Lung (tissue), 17 donors: ENCODE measurements at places on chromosomes 3 and 15. TPM values are rescaled to one million over a fixed set of nuclear protein-coding genes. Genes with fewer than 3 reads are reported as not detected.

GRCh38 chr3:79162653-79163052 lies 605.1 kb downstream of the ROBO1 start:
- no peak overlapping the region for H3K27ac ChIP-seq
- no peak overlapping the region for H3K4me3 ChIP-seq
- no peaks in the 10 kb centered on the region for H3K36me3 ChIP-seq
- H3K4me1 ChIP-seq: no peaks in the 10 kb centered on the region
- no peaks in the 10 kb centered on the region for H3K27me3 ChIP-seq

DNA sequence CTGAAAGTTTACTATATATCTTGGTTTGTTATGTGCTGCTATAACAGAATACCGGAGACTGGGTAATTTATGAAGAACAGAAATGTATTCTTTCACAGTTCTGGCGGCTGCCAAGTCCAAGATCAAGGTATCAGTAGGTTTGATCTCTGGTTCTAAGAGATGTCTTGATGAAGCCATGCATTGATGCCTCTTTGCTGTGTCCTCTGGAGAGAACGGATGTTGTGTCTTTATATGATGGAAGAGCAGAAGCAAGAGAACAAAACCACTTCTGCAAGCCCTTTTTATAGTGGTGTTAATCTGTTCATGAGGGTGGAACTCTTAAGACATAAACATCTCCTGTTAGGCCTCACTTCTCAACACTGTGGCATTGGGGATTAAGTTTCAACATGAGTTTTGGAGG lies 62.7 kb downstream of the TCF12 start:
- DNase-seq: no peak
- no peak overlapping the region for H3K27ac ChIP-seq
- no peaks in the 10 kb centered on the region for H3K36me3 ChIP-seq
- H3K4me1 ChIP-seq: no peaks in the 10 kb centered on the region
- H3K4me3 ChIP-seq: no peak overlapping the region
- H3K27me3 ChIP-seq: no peaks in the 10 kb centered on the region

Gene CCR5
- 16.6 TPM for polyA plus RNA-seq

Gene SLITRK3
- polyA plus RNA-seq: 0.02 TPM

Gene NOX5
- polyA plus RNA-seq: 0.03 TPM

Gene ATP8B4
- polyA plus RNA-seq: 1.6 TPM

DNA sequence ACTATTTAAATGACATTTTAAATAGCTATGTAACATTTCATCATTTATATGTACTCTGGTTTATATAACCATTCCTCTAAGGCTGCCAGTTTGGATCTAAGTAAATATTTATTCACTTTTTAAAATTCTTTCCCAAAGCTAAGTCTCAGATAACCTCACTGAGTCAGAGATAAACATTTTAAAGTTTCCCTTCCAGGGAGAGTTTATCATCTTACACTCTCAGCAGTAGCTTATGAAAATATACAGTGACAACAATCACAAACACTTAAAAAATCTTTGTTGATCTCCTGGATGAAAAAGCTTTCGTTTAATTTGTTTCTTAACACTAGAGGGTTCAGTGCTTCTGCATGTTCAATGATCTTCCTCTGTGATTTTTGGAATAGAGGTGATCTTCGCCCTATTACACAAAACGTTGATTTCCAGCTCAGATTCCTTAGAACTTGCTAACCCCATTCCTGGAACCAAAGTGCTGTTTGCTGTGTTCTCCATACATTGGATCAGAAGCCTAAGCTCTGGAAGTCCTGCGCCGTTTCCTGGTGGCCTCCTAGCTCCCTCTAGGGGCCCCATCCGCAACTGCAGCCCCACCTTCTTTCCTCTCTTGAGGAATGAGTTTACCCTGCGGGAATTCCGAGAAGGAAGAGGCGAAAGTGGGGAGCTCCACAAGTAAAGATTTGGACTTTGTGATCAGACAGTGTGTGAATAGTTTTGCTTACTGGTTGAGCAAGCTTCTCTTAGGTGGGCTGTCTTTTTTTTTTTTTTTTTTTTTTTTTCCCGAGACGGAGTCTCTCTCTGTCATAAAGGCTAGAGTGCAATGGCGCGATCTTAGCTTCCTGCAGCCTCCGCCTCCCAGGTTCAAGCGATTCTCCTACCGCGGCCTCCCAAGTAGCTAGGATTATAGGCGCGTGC lies 29.3 kb upstream of the SACM1L start:
- H3K4me3 ChIP-seq: no peak overlapping the region
- H3K27ac ChIP-seq: no peak overlapping the region
- no peaks in the 10 kb centered on the region for H3K36me3 ChIP-seq
- no peaks in the 10 kb centered on the region for H3K27me3 ChIP-seq
- H3K4me1 ChIP-seq: peaks cover 5% of the 10 kb centered on the region
- peak; percentile 90 for DNase-seq

DNA sequence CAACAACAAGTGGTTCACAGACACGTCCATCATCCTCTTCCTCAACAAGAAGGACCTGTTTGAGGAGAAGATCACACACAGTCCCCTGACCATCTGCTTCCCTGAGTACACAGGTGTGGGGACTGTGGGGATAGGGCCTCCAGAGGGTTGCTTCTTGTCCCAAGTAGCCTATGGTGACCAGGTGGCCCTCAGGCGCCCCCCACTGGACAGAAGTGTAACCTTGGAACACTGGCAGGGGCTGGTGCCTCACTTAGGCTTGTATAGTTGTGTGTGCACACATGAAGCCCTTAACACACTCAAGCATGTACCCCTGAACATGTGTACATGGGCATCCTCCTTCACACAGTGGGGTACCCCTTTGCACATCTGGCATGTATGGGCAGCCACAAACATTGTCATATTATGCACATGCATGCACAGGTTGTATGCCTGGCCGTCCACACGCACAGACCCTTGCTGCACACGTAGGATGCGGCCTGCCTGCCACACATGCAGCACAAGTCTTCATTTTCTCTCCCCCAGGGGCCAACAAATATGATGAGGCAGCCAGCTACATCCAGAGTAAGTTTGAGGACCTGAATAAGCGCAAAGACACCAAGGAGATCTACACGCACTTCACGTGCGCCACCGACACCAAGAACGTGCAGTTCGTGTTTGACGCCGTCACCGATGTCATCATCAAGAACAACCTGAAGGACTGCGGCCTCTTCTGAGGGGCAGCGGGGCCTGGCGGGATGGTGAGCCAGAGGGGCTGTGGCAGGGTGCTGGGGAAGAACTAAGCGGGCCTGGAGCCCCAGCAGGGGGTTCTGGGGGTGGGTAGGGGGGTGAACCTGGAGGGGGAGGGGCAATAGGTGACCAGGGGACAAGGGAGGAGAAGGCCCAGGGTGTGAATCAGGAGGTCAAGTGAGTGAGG lies 11.7 kb upstream of the SEMA3B start:
- H3K4me3 ChIP-seq: no peak overlapping the region
- no peak for DNase-seq
- H3K4me1 ChIP-seq: peaks cover 34% of the 10 kb centered on the region
- peak overlapping the region; percentile 82 for H3K27ac ChIP-seq
- H3K27me3 ChIP-seq: no peaks in the 10 kb centered on the region
- H3K36me3 ChIP-seq: peaks cover 25% of the 10 kb centered on the region

Gene TM4SF18
- 2.1 TPM for polyA plus RNA-seq

Gene ZPLD1
- 0.05 TPM for polyA plus RNA-seq

DNA sequence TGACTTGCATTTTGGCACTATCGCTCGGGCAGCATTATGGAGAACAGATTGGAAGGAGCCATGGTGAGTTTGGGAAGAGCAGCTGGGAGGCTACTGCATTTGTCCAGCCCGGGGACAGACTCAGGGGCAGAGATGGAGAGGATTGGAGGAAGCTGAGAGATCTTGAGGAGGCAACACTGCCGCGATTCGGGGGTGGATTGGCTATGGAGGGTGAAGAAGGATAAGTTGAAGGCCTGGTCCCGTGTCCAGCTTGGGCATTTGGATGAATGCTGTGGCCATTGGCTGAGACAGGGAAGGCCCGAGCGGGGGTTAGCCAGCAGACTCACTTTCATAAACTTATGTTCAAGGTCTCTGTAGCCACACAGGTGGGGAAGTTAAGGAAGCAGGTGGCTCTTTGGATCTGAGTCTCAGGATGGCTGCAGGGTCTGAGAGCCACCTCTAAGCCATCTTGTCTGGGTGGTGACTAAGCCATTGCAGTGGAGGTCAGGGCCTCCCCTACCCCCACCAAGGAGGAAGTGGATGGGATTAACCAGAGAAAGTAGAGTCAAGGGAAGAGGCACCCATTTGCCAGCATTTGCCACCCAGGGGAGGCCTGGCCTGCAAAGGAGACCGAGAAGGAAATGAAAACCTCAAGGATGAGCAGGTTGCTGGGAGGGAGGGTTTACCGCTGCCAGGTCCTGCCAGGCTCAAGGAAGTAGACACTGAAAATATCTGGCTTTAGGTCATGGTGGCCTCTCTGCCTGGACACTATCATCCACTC lies 144.0 kb upstream of the TLE3 start:
- H3K27me3 ChIP-seq: no peaks in the 10 kb centered on the region
- no peak overlapping the region for H3K27ac ChIP-seq
- no peak for DNase-seq
- H3K4me1 ChIP-seq: peaks cover 3% of the 10 kb centered on the region
- H3K36me3 ChIP-seq: no peaks in the 10 kb centered on the region
- H3K4me3 ChIP-seq: no peak overlapping the region
